ENCODE measurements at places on chromosomes 4 and X. TPM values are rescaled to one million over a fixed set of nuclear protein-coding genes. Genes with fewer than 3 reads are reported as not detected.

METTL14 gene
- total RNA-seq, result 38.6 TPM

PPP2R2C gene
- 0.09 TPM for total RNA-seq

TMEM47 gene
- 22.2 TPM for total RNA-seq

CYSLTR1 gene
- not detected for total RNA-seq

ANK2 gene
- not detected for total RNA-seq

GAGE12H gene
- total RNA-seq, result not detected

GPR78 gene
- total RNA-seq, result not detected

FGA gene
- not detected for total RNA-seq

PNMA5 gene
- total RNA-seq, result not detected

CT47A1 gene
- total RNA-seq, result not detected

TEC gene
- total RNA-seq, result 0.97 TPM

ETDB gene
- not detected for total RNA-seq

TRO gene
- 13.6 TPM for total RNA-seq

GLA gene
- total RNA-seq, result 39.4 TPM

DDX53 gene
- total RNA-seq, result not detected

TRIM61 gene
- 0.22 TPM for total RNA-seq

GLRA3 gene
- not detected for total RNA-seq

EPHA5 gene
- 1.3 TPM for total RNA-seq

PAK3 gene
- 0.16 TPM for total RNA-seq

SLC2A9 gene
- total RNA-seq, result 1.6 TPM

NAP1L5 gene
- 7.6 TPM for total RNA-seq

ERCC6L gene
- 6.7 TPM for total RNA-seq

NRK gene
- total RNA-seq, result 8.0 TPM

MAGEA4 gene
- total RNA-seq, result not detected

ELMOD2 gene
- total RNA-seq, result 20.5 TPM

GPC4 gene
- total RNA-seq, result not detected

SSX4 gene
- not detected for total RNA-seq

PRKG2 gene
- total RNA-seq, result not detected

KLF8 gene
- 1.0 TPM for total RNA-seq

CCDC149 gene
- total RNA-seq, result 12.5 TPM

SYP gene
- total RNA-seq, result 0.46 TPM

Data from endothelial cell of umbilical vein (primary cell).